ENCODE measurements at places on chromosomes 1 and 21.

- no peak for DNase-seq
These were observed 670.9 kb upstream of the NR5A2 start for GRCh38 chr1:199356561-199356960.

- DNase-seq, result peak; percentile 69
These were observed 12.0 kb upstream of the RHBG start for GRCh38 chr1:156356875-156357534.

DNA sequence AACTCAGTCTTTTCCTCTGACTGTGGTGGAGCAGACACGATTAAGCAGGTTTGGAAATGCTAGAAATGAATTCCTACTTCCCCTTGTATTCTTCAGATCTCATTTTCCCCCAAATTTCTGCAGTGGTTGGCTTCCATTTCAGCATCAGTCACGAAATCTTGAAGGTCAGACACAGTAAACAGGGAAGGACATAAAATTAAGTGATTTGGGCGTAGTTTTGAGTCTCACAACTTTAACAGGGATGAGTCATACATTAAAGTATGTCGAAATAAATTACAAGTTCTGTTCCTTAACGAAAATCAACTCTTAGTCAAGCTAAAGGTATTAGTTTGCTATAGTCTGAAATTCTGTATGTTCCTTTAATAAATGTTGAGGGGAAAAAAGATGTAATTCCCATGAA is 61.1 kb downstream of the HNRNPR start:
- no peak for DNase-seq

- no peak for DNase-seq
These were observed 11.1 kb downstream of the RCAN3 start for GRCh38 chr1:24513706-24514105.

DNA sequence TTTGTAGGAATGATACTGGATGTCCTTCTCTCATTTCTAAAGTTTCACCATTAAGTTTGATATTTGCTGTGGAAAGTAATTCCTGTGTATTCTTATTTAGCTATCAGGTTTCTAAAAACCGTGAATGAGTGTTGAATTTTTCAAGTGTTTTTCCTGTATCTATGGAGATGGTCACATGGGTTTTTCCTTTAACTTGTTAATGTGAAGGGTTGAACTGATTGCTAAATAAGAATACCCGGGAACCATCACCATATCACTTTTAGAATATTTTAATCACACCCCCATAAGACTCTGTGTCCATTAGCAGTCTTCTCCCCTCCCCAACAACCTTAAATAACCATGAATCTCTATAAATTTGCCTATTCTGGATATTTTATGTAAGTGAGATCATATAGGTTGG is 16.5 kb upstream of the ASAP3 start:
- DNase-seq, result no peak

GRCh38 chr1:80202118-80202517 is 1195.6 kb upstream of the ADGRL4 start:
- no peak for DNase-seq

DNA sequence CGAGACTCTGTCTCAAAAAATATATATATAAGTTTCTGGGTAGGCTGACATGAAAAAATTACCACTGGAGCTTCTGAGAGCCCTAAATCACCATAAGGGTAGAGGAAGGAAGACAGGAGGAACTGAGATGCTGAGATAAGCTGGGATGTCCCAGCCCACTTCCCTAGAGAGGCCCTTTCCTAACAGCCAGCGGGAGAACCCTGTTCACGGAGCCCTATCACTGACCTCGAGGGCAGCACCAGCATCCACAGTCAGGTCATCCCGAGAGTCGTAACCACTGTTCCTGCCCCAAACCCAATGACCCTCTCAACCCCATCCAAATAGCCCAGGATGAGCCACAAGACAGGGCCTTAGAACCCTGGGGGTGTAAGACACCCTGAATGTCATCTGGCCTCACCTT is 77.5 kb downstream of the CD34 start:
- DNase-seq, result no peak

GRCh38 chr21:15444118-15444960 is 285.4 kb upstream of the USP25 start:
- DNase-seq, result no peak

DNA sequence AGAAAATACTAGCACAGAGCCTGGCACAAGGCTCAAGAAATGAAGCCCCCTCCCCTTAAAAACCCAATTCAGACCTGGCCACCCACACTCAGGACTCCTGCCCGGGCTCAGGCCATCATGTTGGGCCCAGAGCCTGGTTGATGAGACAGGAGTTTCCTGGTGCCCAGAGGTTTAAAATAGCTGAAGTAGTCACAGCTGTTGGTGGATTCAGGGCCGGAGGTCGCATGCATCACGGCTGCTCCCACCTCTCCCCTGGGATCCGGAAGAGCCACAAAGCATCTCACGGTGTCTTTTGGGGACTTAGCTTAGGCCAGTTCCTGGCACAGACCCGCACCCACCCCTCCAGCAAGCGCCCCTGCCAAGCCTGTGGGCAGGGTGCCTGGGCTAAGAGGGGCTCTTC is 2.6 kb upstream of the PADI2 start:
- no peak for DNase-seq

DNA sequence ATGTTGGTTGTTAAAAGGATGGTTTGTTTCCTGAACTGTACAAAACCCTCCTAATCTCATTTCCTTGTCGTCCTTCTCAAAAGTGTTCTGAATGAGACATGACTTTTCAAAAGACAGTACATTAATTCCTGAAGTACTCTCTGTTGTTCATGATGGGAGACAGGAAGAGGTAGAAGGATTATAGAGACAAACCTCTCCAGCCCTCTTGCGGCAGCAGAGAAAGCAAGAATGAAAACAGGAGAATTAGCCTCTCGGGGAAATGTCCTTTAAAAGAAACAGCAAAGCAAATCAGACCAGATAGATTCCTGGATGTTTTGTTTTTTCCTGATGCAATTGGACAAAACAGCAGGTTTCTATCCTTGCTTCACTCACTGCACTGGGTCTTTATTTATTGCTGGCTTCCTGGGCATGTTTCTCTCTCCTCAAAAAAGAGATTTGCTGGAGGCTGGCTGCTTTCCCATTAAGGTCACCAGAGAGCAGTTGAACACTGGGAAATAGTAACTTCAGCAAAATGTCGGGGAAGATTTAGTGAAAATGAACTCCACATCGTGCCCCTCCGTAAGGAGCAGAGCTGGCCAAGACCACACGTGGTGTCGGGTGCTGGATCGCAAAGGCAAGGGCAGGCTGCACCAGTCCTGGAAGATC is 145.8 kb upstream of the SYT6 start:
- DNase-seq, result no peak

- DNase-seq, result peak; percentile 33
These were observed 126.7 kb upstream of the CSF3R start for GRCh38 chr1:36609241-36610027.

- no peak for DNase-seq
These were observed 5.7 kb downstream of the CCNL2 start for GRCh38 chr1:1393428-1393827.

- no peak for DNase-seq
These were observed 502.9 kb upstream of the ZRANB2 start for GRCh38 chr1:71583756-71584155.

DNA sequence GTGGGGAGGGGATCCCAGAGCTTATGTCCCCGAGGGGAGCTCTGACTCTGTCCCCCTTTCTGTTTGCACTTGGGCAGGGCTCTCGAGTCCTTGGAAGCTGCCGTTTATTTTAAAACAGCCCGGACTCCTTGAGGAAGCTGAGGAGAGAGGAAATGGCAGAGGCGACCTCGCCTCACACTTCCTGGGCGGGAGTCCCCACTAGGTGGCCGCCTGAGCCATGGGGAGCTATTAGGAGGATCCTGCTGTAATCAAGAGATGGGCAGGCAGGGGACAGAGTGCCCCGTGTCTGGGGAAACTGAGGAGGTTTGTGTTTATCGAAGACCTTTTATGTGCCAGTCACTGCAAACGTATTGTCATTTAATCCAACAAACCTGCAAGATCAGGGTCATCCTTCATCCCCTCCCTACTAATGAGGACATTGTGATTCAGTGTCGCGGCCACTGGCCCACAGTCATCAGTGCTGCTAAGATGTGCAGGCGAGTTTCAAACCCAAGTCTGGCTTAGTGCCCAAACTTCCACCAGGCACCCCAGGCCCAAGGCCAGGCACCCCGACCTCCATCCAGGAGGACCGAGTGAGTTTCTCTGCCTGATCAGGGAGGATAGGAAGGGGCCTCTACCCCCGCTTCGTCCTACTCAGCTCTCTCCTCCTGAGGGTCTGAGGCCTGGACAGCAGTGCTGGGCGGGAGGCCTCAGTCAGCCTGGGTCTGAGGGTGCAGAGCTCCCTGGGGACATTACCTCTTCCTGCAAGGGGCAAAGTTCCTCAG is 316.9 kb upstream of the VAMP3 start:
- no peak for DNase-seq

- DNase-seq, result no peak
These were observed 4.4 kb downstream of the C1orf167 start for GRCh38 chr1:11766429-11766776.

DNA sequence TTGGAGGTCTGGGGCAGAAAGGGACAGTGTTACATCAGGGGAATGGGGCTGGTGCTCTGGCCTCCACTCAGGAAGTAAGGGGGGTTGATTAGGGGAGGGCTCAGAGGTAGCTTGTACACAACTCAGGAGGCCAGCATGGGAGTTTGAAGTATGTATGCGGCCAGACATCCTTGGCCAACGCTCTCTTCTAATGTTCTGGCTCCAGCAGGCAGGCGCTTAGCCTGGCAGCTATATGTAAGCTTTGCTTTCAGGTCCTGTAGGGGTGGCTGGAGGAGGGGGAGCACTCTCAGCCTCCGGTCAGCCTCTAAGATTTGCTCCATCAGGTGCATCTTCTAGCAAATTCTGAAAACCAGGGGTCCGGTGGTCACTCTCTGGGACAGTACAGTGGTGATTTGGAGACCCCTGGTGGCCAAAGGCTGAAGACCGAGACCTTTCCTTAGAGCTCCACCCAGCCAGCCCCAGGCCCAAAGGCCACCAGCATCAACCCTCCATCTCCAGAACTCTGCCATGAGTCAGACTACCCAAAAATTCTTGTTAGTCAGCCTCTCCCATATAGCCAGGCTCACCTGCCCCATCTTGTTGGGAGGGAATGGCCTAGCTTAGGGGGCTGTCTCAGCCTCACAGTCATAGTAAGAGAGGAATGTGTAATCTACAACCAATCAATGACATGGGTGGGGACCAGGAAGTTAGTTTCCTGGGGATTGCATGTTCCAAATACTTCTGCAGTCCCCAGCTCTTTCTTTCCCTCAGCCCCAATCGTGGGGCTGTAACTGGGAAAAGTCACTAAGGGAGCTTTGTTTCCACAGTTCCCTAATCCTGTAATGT is 9.7 kb upstream of the COL8A2 start:
- no peak for DNase-seq

DNA sequence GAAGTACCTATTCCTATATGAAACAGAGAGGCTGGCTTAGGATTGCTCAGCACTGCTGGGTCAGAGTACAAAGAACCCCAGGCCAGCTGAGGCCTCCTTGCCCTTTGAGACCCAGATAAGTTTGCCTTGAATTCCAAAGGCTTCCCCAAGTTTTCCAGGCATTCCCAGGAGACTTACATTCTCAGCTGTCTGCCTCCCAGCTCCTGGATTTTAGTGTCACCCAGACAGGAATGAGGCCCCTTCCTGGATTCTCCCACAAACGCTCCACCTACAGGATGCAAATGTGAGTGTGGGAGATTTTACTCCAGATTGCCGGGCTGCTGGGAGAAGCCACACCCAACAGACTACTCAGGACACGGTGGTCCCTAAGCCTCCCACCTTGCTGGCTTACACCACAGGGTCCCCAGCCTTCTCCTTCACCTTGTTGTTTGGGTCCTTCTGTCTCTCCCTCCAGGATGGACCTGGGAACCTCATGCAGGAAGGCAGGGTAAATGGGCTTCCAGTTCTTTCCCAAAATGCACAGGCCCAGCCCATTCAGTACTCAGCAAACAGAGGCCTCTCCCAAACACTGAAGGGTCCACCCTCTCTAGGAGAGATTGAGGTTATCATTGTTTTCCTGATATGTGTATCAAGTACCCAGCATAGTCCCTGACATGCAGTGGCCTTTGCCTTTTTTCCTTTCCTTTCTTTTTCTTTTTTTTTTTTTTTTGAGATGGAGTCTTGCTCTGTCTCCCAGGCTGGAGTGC is 10.6 kb downstream of the RHBG start:
- DNase-seq, result no peak

DNA sequence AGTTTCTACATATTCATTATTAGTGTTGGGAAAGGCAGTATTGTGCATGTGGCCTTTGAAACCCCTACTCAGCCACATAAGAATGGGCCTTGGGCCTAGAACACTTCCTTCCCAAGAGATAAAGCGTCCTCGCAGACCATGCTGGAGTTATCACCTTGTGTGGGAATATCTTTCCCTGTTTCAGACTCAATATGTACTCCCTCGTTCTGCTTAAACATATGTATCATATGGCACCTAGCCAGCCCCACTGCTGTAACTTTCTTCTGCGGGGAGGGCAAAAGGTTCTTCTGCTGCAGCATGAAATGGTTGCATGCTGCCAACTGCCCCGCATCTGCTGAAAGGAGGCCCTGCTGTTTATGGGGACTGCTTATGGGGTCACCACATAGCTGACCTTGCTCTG is 92.0 kb downstream of the CRB1 start:
- DNase-seq, result no peak

GRCh38 chr1:117618450-117619122 is 12.7 kb downstream of the TENT5C start:
- no peak for DNase-seq

- DNase-seq, result no peak
These were observed 572.0 kb downstream of the PTPRU start for GRCh38 chr1:29808141-29808995.

DNA sequence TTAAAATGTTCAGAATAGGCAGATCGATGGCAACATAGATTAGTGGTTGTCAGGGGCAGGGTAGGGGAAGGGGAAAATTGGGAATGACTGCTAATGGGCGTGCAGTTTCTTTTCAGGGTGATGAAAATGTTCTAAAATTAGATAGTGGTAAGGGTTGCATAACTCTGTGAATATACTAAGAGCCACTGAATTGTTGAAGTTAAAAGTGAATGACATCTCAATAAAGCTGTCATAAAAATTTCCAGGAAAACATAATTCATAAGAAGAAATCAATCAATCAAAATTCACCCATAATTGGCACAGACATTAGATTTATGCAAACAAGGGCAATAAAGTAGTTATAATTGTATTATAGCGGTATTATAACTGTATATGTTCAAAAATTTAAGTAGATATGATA is 228.2 kb downstream of the PCP4 start:
- no peak for DNase-seq

DNA sequence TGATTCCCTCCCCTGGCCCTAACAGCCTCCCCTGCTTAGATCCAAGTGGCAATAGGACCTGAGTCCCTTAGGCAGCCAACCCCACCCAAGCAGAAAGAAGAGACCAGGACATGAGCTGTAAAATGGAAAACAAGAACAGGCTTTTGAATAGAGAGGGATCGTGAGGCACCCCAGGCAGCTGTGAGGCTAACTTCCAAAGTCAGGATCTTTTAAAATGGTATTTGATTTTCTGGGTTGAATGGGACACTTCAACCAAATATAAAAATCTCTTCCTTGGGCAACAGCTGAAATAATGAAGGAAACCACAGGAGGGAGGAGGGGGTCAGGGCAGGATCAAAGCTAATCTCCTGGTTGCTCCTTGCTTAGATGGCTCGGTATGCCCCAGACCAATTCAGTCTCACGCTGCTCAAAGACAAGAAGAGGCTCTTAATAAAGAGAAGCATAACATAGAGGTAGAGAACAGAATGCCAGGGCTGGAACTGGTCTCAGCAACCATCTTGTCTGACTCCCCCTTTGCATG is 28.6 kb upstream of the AVPR1B start:
- no peak for DNase-seq

- DNase-seq, result no peak
These were observed 57.8 kb downstream of the EPB41 start for GRCh38 chr1:28971980-28972771.

- DNase-seq, result no peak
These were observed 29.7 kb upstream of the LGALS8 start for GRCh38 chr1:236494082-236494481.
